ENCODE measurements at places on chromosomes 3 and 15.

DNA sequence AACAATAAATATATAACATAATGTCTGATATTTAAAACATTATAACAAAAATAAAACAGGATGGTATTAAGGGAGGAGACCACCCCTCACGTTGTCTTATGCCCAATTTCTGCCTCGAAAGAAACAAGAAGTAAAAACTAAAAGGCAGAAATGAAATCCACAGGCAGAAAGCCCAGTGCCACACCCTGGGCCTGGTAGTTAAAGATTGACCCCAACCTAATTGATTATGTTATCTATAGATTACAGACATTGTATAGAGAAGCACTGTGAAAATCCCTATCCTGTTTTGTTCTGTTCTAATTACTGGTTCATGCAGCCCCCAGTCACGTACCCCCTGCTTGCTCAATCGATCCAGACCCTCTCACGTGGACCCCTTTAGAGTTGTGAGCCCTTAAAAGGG, 22.3 kb upstream of the ACP3 start:
- DNase-seq: no peak

GRCh38 chr15:72588096-72588495, 66.4 kb upstream of the GOLGA6B start:
- no peak for DNase-seq

DNA sequence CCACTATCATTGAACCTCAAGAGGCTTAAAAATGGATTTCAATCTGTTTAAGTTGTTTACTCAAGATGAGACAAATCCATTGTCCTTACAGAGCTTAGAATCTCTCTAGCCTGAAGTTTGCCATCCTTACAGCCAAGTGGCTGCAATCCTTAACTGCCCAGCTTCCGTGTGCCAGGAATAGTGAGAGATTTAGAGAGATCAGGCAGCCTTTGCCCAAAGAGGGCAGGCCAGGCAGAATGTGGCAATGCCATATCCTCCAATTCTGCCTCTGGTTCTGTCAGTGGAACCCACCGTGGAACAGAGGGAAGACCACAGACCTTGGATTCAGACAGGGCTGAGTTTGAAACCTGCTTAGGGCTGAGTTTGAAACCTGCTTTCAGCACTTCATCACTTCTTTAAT, 374.3 kb downstream of the VPS13C start:
- no peak for DNase-seq

- DNase-seq: no peak
These were observed 41.6 kb upstream of the MRPS22 start for GRCh38 chr3:139302084-139302800.

DNA sequence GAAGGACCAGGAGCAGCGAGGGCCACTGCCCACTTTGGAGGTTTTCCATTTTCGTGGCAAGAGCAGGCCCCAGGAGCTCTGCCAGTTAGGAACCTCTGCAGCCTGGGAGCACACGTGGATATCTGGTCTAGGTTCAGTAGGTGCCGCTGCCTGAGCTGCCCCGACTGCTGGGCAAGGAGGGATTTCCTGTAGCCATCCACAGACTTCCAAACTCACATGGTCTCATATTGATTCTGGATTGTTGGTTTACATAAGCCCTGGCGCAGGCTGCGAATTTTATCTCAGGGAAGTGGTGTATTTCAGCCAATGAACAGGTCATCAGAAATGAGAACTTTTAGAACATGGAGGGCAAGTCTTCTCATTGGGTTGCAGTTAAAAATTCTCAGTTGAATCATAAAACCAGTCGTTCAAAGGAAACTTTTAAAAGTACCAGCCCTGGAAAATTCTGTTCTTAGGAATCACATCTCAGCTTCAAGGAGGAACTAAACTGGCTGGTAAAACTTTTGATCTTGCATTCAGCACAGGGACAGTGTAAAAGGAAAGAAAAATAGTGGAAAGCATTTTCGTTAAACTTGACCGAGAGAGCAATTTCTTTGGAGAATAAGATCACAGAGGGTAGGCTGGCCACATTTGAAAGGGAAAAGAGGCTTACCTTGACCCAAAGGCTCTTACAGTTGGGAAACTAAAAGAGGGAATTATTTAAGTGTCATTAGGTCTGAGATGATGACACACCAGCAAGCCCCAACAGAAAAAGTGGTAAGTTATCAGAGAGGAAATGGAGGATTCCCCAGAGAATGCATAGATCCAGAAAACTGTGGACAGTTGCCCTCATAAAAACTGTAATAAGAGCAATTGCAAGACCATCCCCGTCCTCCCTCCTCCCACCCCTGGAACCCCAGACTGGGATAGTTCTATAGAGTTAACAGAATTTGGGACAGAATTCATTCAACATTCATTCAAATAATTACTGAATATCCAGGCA, 6.4 kb upstream of the RTP3 start:
- no peak for DNase-seq

GRCh38 chr15:66706225-66706732, 4.2 kb downstream of the SMAD6 start:
- no peak for DNase-seq

- DNase-seq: no peak
These were observed 855 bp upstream of the ABHD5 start for GRCh38 chr3:43689766-43690399.

- DNase-seq: peak; percentile 27
These were observed 13.4 kb upstream of the FAM98B start for GRCh38 chr15:38440353-38441129.

GRCh38 chr3:184756151-184757021, 44.5 kb upstream of the MAGEF1 start:
- no peak for DNase-seq

DNA sequence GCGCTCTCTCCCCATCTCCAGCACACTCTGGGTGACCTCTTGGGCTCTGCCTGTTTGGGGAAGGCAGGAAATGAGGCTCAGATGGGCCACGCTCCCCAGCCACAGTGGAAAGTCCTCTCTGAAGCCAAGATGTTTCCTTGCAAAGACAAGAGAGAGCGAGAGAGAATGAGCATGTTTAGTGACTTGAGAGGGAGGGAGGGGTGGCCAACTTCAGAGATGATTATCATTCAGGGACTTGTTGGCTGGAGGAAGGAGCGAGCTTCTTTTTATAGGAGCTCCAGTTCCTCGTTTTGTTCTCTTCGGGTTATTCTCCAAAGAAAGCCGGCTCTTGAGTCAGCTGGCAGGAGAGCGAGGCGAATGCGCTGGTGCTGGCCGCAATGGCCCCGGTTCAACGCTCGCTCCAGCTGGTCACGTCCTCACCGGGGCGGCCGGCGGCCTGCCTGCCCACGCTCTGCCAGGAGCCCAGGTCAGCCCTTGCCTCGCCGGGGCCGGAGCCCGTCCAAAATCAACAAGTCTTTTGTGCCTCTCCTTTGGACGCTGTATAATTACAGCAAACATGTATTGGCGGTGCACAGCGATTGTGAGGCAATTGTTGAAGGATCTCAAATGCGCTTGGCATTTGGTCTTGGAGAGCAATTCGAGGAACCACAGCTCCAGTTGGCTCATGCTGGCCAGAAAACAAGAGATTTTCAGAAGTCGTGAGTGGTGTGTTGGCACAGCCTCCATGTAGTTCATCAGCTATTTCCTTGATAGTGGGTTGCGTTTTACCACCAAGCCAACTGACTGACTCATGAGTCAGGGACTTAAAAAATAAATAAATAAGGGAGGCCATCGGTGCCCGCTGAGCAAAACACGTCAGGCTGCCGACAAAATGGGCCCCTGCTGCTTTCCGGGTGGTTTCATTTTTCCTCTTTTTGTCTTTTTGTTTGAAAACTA, 288.6 kb downstream of the UACA start:
- no peak for DNase-seq

DNA sequence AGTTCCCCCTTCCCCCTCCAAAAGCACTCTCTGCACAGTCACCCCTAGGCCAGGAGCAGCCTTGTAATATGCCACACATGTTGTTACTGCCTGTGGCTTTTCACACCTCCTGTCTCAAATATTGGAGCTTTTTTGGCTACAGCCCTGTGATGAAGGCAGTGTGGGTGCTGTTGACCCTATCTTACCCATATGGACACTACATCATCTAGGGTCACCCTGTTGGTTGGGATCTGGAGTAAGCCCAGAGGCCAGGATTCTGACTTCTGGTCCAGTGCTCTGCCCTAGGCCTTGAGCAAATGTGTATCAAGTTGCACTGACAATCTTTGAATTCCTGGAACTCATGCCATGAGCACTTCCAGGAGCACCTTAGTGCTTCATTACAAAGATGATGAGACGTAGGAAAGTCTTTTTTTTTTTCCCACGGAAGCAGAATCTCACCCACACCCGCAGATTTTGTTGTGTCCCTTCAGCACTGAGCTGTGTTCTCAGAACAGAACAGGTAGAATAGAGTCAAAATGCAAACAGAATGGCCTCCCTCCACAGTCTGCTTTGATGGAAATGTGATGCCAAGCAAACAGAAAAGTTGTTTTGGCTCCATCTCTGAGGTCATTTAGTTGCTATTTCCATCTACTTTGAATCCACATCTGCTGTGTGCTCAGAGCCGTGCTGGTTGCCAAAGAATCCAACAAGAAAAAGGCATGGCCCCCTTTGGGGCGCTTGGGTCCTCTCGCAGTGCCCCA, 49.6 kb downstream of the SMAD3 start:
- DNase-seq: no peak

DNA sequence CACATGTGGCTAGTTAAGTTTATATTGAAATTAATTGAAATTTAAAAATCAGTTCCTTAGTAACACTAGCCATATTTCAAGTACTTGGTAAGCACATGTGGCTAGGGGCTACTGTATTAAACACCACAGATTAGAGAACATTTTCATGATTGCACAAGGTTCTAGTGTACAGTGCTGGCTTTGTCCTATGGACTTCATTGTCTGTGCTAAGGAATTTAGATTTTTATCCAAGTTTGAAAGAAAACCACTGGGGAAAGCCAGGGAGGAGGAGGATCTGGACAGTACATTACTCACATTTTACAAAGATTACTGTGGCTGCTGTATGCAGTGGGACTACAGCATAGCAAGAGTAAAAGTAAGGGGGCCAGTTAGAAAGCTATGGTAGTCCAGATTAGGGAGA, 13.9 kb downstream of the STAC start:
- no peak for DNase-seq

- DNase-seq: peak; percentile 33
These were observed 62.9 kb downstream of the ATG7 start for GRCh38 chr3:11335056-11335608.

DNA sequence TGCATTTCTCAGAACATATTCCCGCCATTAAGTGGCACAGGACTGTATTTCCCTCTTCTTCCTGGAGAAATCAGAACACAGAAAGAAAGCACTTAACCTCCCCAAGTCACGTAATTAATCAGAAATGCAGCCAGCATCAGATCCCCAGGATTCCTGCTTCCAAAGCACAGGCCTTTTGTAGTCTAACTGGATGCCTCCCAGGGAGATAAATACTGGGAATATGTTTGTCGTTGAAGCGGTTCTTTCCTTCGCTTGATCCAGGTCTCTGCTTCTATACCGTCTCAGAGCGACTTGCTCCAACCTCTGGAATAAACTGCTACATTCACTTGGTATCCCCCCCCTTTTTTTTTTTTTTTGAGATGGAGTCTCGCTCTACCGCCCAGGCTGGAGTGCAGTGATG, 198.6 kb downstream of the KBTBD8 start:
- no peak for DNase-seq

DNA sequence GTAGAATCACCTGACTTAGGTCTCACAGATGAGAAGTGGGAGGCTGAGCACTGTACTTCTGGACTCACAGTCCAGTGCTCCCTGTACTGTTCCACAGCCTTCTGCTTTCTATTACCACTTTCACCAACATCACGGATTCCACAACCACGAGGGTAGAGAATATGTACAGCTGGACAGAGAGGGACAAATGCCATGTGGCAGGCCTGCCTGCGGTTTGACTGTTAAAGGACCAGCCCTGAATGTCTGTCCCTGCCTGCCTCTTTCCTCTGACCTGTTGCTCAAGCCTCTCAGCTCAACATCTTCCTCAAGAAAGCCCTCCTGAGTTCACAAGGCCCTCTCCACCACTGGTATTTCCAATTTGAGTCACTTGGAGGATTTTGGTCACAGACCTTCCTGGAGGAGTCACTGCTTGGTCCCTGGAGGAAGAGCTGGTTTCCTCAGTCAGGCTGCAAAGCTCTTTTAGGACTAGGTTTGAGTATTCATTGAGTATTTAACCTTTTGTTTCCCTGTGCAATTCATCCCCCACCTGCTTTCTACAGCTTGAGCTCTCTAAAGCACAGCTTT, 49.1 kb downstream of the RAB11A start:
- DNase-seq: no peak

DNA sequence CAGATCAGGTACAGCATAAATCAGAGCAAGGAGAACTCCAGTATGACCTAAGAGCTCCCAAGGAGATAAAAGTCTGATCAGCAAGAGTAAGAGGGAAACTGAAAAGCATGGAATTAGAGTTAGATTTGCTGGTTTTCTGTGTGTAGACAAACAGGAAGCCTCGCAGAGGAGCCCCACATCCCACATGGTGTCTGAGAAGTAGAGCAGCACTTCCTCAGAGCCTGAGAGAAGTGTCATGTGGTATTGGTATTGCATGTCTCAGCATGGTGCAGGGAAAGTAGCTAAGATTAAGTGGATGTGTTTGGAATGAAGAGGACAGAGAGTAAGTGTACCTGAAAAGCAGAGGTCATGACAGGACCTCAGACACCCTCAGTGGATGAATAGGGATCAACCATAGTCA, 175.4 kb upstream of the GBE1 start:
- DNase-seq: no peak

GRCh38 chr3:196524527-196524926, 9.4 kb upstream of the SMCO1 start:
- DNase-seq: no peak

DNA sequence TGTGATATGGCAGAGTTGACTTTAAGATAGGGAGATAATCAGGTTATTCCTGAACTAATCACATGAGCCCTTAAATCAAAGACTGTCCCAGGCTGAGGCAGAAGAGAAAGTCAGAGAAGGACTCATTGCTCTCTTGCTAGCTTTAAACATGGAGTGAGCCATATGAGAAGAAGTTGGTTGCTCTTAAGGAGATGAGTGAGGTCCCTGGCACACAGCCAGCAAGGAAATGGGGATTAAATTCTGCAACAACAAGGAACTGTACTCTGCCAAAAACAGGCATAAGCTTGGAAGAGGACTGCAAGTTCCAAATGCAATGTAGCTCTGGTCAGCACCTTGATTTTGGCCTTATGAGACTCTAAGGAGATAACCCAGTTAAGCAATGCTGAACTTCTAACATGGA, 457.0 kb downstream of the PLOD2 start:
- no peak for DNase-seq

DNA sequence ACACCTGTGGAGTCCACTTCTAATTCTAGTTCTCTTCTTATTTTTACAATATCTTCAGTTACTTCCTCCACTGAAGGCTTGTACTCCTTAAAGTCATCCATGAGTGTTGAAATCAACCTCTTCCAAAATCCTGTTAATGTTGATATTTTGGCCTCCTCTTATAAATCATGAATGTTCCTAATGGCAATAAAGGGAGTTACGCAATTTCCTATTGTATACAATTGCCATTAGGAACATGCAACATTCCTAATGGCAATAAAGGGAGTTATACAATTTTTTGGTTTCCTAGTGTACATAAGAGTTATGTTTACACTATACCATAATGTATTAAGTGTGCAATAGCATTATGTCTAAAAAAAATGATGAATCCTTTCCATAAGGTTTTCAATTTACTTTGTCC, 9.2 kb upstream of the TIGIT start:
- no peak for DNase-seq

GRCh38 chr3:31356941-31357340, 175.8 kb upstream of the STT3B start:
- no peak for DNase-seq

Data from NT2/D1 (cell line).